ENCODE measurements at places on chromosomes 6 and 20. TPM values are rescaled to one million over a fixed set of nuclear protein-coding genes. Genes with fewer than 3 reads are reported as not detected.

Gene ATP6V1G2
- total RNA-seq, result 3.3 TPM

Gene OPRL1
- 1.2 TPM for total RNA-seq

Gene CFAP206
- total RNA-seq, result 0.23 TPM

Gene NQO2
- total RNA-seq, result 30.1 TPM

Gene SESN1
- 30.4 TPM for total RNA-seq

Gene MLIP
- 4.3 TPM for total RNA-seq

Gene WFDC12
- not detected for total RNA-seq

Gene C6orf163
- total RNA-seq, result 0.46 TPM

Gene LRRC73
- total RNA-seq, result 1.2 TPM

Gene OTOR
- not detected for total RNA-seq

Gene ULBP1
- 0.13 TPM for total RNA-seq

Gene RAD21L1
- 0.19 TPM for total RNA-seq

Gene LPA
- not detected for total RNA-seq

Gene MOG
- total RNA-seq, result not detected

Gene MYH7B
- total RNA-seq, result 0.06 TPM

Gene GHRH
- total RNA-seq, result not detected

Gene FAM83C
- not detected for total RNA-seq

Gene TGIF2
- 5.3 TPM for total RNA-seq

Gene BMP5
- total RNA-seq, result not detected

Gene ELOVL4
- 5.5 TPM for total RNA-seq

Gene INSM1
- total RNA-seq, result not detected

Gene CST3
- total RNA-seq, result 431 TPM

Gene TMC2
- not detected for total RNA-seq

Gene CPNE5
- not detected for total RNA-seq

Gene FAM229B
- 9.7 TPM for total RNA-seq

Gene ZBTB46
- 9.1 TPM for total RNA-seq

Gene TBX18
- 26.1 TPM for total RNA-seq

Gene BPIFB2
- not detected for total RNA-seq

Gene PPP1R16B
- total RNA-seq, result not detected

Gene EYS
- 0.98 TPM for total RNA-seq

Gene PRELID3B
- total RNA-seq, result 58.2 TPM

Gene HCK
- total RNA-seq, result not detected

Gene TUBB2B
- 31.3 TPM for total RNA-seq

Gene CCN6
- total RNA-seq, result not detected

Gene BANF2
- not detected for total RNA-seq

Gene HLA-DRB1
- 0.45 TPM for total RNA-seq

Measured in LHCN-M2 (cell line).